Tibial nerve (tissue), 4 donors: ENCODE measurements at places on chromosomes 5 and 9. TPM values are rescaled to one million over a fixed set of nuclear protein-coding genes. Genes with fewer than 3 reads are reported as not detected.

GRCh38 chr5:33308586-33308985, 132.2 kb upstream of the TARS1 start:
- H3K4me3 ChIP-seq = no peak overlapping the region
- no peaks in the 10 kb centered on the region for H3K27me3 ChIP-seq
- no peaks in the 10 kb centered on the region for H3K36me3 ChIP-seq
- H3K4me1 ChIP-seq = no peaks in the 10 kb centered on the region

GRCh38 chr5:120304663-120305062, 159.4 kb upstream of the PRR16 start:
- no peaks in the 10 kb centered on the region for H3K36me3 ChIP-seq
- no peak overlapping the region for H3K27ac ChIP-seq
- no peaks in the 10 kb centered on the region for H3K27me3 ChIP-seq
- H3K4me3 ChIP-seq = no peak overlapping the region
- no peak for DNase-seq
- no peaks in the 10 kb centered on the region for H3K4me1 ChIP-seq

- no peaks in the 10 kb centered on the region for H3K27me3 ChIP-seq
- DNase-seq = no peak
- H3K27ac ChIP-seq = no peak overlapping the region
- no peaks in the 10 kb centered on the region for H3K36me3 ChIP-seq
- H3K4me1 ChIP-seq = peaks cover 10% of the 10 kb centered on the region
- H3K4me3 ChIP-seq = no peak overlapping the region
These were observed 165.7 kb upstream of the IRX1 start for GRCh38 chr5:3429962-3430361.

DNA sequence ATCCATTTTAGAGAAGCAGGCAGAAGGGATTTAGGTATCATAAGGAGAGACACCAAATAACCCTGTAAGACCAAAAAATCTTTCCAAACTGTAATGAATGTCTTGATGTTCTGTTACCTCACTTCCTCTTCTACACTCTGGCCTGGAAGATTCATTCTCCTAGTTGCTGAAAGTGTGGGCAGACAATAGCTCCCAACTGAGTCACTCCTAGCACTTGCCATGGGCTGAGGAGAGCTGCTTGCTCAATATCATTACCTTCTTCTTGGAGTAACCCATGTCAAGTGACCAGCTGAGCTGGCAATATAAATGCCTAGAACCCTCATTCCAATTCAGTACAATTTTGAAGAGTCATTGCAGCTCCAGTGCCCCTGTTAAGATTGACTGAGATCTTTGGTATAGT, 1985.5 kb upstream of the CDH6 start:
- DNase-seq = no peak
- no peaks in the 10 kb centered on the region for H3K27me3 ChIP-seq
- H3K36me3 ChIP-seq = no peaks in the 10 kb centered on the region
- no peak overlapping the region for H3K4me3 ChIP-seq

The IL17B gene
- total RNA-seq = 109 TPM

DNA sequence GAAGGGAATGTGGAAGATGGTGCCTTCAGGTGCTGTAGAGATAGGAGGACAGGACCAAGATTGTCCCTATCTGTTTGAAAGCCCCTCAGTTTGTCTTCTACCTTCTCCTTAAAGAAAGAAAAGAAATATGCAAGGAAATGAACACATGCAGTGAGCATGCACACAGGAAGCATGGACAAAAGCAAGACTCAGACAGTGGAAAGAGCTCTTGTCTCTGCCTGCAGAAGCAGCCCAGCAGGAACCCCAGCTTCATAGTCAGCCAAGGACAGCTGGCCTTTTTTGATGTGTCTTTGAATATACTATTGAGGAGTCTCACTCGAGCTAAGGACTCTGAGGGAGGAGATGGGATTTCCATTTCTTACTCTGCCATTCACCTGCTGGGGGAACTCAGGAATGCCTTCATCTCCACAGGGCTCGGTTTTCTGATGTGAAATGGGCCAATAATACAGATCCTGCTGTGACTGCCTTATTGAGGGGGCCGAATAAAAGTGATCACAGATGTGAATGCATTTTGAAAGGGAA, 132.5 kb upstream of the ADRA1B start:
- no peaks in the 10 kb centered on the region for H3K4me1 ChIP-seq
- H3K27ac ChIP-seq = no peak overlapping the region
- no peaks in the 10 kb centered on the region for H3K27me3 ChIP-seq
- no peak overlapping the region for H3K4me3 ChIP-seq

The ZDHHC21 gene
- total RNA-seq = 14.9 TPM

- no peak for DNase-seq
- H3K4me1 ChIP-seq = no peaks in the 10 kb centered on the region
- no peaks in the 10 kb centered on the region for H3K27me3 ChIP-seq
- H3K36me3 ChIP-seq = no peaks in the 10 kb centered on the region
- no peak overlapping the region for H3K27ac ChIP-seq
These were observed 2.6 kb upstream of the HABP4 start for GRCh38 chr9:96447406-96447805.

- no peaks in the 10 kb centered on the region for H3K27me3 ChIP-seq
- H3K36me3 ChIP-seq = no peaks in the 10 kb centered on the region
- H3K4me1 ChIP-seq = peaks cover 17% of the 10 kb centered on the region
- no peak overlapping the region for H3K4me3 ChIP-seq
- DNase-seq = peak; percentile 78
- H3K27ac ChIP-seq = no peak overlapping the region
These were observed 24.1 kb upstream of the WNK2 start for GRCh38 chr9:93159601-93160471.

DNA sequence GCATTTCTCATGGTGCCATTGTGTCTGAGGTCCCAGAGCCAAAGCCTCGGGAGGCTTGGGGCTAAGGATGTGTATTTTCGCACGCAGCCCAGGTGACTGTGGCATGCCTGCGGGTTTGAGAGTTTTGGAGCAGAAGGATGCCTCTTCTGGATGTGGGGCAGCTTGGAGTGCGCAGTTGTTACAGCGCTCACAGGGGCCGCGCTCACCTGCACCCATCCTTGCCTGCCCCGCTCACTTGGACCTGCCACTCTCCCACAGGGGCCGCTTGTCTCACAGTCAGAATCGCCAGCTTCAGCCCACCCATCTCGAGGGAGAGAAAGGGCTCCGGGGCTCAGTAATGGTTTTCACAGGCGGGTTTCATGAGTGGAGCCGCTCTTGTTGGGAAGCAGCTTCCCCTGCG, 132.9 kb downstream of the MVB12B start:
- H3K27me3 ChIP-seq = no peaks in the 10 kb centered on the region
- no peaks in the 10 kb centered on the region for H3K36me3 ChIP-seq
- H3K27ac ChIP-seq = no peak overlapping the region
- H3K4me1 ChIP-seq = peaks cover 20% of the 10 kb centered on the region

DNA sequence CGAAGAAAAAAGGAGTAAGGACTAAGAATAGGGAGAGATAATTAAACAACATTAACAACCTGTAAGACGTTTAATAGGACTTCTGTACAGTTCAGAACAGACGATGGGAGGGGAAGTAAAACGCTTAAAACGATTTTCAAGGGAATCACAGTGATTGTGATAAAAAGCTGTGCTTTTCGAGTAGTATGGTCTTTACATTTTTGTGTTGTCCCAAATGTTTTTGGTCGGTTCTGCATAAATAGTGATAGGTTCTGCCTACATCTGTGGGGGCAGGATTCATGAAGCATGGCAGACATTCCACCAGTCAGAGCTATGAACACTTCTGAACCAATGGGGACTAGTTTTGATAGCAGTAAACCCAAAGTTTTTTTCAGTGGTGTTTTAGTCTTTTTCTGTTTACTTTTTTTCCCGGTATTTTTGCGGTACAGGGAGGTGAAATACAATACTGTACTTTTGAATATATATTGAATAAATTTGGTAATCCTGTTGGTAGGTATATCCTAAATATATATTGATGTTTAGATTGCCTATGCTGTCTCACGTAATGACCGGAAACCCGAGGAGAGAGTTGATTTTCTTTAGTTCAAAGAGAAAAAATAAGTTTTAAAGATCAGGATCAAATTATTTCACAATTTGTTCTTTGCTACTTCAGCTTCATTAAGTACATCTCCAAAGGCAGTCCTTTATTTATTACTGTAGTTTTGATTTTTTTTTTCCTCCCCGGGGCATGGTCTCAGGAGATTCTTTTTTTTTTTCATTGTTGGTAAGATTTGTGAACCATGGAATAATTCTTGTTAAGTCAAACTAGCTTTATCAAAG, 1.3 kb downstream of the ERBIN start:
- no peaks in the 10 kb centered on the region for H3K36me3 ChIP-seq
- H3K4me3 ChIP-seq = peak overlapping the region; percentile 99
- H3K27me3 ChIP-seq = no peaks in the 10 kb centered on the region
- peak overlapping the region; percentile 99 for H3K27ac ChIP-seq

GRCh38 chr9:38681747-38682227, 38.1 kb downstream of the FAM240B start:
- H3K4me1 ChIP-seq = peaks cover 61% of the 10 kb centered on the region
- no peaks in the 10 kb centered on the region for H3K27me3 ChIP-seq

The TNFSF8 gene
- 0.84 TPM for total RNA-seq

The IQGAP2 gene
- 42.8 TPM for total RNA-seq

DNA sequence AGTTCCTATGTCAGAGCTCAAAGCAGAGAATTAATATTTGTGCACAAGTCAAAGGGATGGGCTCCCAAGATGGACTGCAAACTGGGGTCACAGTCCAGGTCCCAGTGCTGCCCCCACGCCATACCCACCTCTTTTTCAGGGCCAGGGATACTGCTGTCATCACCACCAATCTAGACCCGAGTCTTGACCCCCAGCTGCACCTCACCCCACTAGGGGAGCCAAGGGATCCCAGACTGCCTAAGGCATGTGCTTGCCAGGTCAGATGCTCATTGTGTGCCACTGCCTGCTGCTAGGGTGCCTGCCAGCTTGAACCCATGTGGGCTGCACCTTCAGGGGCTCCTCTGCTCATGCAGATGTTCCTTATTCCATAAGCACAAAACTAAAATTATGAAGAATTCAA, 215.6 kb upstream of the NREP start:
- H3K4me1 ChIP-seq = no peaks in the 10 kb centered on the region
- no peaks in the 10 kb centered on the region for H3K27me3 ChIP-seq
- H3K36me3 ChIP-seq = no peaks in the 10 kb centered on the region
- H3K27ac ChIP-seq = no peak overlapping the region

GRCh38 chr9:33880211-33881089, 63.5 kb downstream of the UBE2R2 start:
- H3K4me3 ChIP-seq = no peak overlapping the region
- no peak overlapping the region for H3K27ac ChIP-seq
- no peaks in the 10 kb centered on the region for H3K27me3 ChIP-seq
- no peak for DNase-seq

DNA sequence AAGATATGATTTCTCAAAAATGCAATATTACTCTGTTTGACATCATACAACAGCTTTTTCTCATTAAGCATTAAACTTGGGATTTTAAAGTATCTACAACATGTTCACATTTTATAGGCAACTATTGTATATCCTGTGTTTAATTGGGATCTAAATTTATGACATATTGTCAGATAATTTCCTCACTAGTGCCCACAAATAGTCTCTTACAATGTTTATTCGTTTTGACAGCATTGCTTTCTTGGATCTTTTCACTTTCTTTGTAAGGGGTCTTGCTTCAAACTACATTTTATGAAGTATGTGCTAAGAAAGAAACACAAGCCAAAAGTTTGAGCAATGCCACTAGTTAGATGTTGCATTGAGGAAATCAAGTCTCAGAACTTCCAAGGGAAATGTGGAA, 285.1 kb downstream of the TMEM167A start:
- H3K4me3 ChIP-seq = no peak overlapping the region
- DNase-seq = no peak
- H3K27me3 ChIP-seq = no peaks in the 10 kb centered on the region
- no peaks in the 10 kb centered on the region for H3K36me3 ChIP-seq
- no peaks in the 10 kb centered on the region for H3K4me1 ChIP-seq
